Parietal lobe (tissue), 2 donors: ENCODE measurements at places on chromosomes 6 and 20. TPM values are rescaled to one million over a fixed set of nuclear protein-coding genes. Genes with fewer than 3 reads are reported as not detected.

The FNDC11 gene
- 4.1 TPM for total RNA-seq

The ZBTB2 gene
- 10.3 TPM for total RNA-seq

The DNAH8 gene
- under 0.01 TPM for total RNA-seq

The CST7 gene
- not detected for total RNA-seq

The TTBK1 gene
- total RNA-seq = 26.3 TPM

The DST gene
- 609 TPM for total RNA-seq

The SLC32A1 gene
- total RNA-seq = 7.2 TPM

The SMPDL3A gene
- total RNA-seq = 22.5 TPM

The BTN1A1 gene
- not detected for total RNA-seq

The SNAP91 gene
- 135 TPM for total RNA-seq

The SOX4 gene
- 272 TPM for total RNA-seq

The PSORS1C2 gene
- not detected for total RNA-seq
